ENCODE measurements at places on chromosomes 5 and 9.

DNA sequence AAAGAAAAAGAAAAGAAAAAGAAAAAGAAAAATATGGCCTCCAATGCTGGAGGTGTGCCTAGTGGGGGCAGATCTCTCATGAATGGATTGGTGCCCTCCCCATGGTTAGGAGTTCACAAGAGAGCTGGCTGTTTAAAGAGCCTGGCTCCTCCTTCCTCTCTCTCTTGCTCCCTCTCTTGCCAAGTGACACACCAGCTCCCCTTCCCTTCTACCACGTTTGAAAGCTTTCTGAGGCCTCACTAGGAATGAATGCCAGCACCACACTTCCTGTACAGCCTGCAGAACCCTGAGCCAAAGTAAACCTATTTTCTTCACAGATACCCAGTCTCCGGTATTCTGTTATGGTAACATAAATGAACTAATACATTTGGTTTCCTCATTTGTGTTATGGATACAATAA, 14.4 kb upstream of the GALNT10 start:
- DNase-seq = no peak

- no peak for DNase-seq
Observed at GRCh38 chr9:130688072-130688471, 5.5 kb upstream of the EXOSC2 start.

- DNase-seq = no peak
Observed at GRCh38 chr9:99076483-99077171, 28.3 kb upstream of the TGFBR1 start.

- DNase-seq = no peak
Observed at GRCh38 chr9:79763671-79764285, 192.0 kb downstream of the TLE4 start.

- DNase-seq = no peak
Observed at GRCh38 chr9:84226126-84226525, 114.4 kb downstream of the SLC28A3 start.

GRCh38 chr5:5165541-5166002, 25.4 kb downstream of the ADAMTS16 start:
- DNase-seq = no peak

DNA sequence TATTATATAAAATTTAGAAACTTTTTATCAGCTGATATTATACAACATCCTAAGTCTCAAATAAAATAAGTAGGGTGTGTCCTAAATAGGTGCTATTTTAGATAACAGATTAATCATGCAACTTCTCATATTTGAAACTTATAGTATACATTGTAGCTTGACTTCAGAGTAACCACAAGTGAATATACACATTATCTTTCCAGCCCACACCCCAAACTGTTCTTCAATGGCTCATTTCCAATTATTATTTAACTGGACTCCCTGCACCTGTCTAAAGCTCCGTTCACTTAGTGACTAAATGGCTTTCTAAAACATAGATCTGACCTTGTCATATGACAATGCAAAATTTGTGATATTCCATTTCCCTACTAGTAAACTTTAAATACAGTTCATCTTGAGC, 490.9 kb upstream of the RGMB start:
- DNase-seq = no peak

DNA sequence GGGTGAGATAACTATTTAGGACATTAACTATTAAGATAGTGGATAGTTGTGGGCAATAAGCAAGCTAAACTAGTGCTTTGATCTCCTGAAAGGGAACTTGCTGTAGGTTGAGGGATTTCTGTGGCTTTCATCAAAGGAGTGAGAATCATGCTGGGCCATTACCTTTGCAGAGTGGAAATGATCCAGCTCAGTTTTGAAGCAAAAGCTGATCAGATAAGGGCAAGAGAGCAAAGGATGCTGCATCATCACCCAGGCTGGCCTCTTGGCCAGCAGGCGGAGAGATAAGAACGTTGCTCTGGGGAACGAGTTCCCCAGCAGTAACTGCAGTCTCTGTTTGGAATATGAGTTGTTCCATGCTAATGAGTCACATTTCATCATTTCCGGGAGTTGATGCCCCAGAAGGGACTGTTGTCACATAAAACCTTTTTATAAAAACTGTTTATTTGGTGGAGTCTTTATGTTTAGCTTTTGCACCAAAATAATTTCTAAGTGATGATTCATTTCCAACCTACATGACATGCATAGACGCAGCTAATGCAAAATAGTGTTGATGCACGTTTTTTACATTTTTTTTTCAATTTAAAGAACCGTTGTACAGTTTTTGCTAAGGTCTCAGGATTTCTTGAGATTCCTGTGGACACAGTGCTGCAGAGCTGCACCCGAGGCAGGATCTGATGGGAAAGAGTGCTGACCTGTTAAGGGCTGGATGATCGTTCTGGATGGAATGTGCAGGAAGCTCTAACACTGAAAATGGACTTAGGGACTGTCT, 99.3 kb downstream of the ACTBL2 start:
- peak; percentile 59 for DNase-seq

- DNase-seq = no peak
Observed at GRCh38 chr9:97938081-97938644, at the start of gene HEMGN. Gene HEMGN, minus strand, starts transcription at chr9:97938172. Its CDS starts 36 bp downstream, at chr9:97938136.

DNA sequence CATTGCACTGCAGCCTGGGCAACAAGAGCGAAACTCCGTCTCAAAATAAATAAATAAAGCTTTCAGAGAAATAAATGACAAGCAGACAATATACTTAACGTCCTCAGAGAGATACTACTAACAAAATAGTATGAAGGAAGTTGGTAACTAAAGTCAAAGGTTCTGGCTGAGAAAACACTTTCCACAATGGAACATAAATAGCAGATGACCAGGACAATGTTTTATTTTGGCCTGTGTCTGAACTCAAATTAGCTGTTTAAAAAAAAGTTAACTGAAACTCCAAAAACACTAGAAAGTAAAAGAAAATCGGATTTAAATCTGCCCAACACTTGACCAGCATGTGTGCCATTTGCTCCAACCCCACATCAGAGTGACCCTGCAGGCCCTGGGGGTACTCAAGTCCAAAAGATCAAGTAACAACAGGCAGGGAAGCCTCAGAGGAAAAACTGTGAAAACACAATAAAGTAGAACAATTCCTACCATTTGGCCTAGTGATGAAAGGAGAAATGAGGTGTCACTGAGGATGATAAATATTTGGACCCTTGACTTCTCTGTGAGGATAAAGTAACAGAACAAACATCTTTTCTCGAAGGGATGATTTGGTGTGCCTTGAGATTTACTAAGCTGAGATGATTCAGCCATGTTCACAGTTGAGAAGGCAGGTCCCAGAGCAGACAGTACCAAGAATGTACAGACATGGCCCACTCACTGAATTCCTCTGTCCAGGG, 47.7 kb downstream of the LHFPL2 start:
- DNase-seq = no peak

DNA sequence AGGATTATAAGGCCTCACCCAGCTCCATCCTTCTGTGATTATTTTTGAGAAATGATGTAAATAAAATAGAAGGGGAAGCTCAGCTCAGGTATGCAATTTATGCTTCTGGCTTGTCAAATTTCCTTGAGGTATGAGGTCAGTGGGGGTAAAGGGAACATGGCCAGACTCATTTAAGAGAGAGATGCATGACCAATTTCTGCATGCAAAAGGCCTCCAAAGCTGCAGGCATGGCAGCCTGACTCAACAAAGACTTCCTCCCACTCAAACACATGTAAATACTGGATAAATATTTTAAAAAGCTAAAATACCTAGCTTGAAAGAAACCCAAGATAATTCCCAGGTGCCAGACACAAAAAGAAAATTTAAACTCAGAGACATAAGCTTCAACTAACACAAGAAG, 101.4 kb upstream of the SLC1A3 start:
- no peak for DNase-seq

GRCh38 chr9:127450243-127450760, 904 bp downstream of the RPL12 start:
- no peak for DNase-seq

GRCh38 chr9:34518896-34519295, 3.9 kb downstream of the ENHO start:
- DNase-seq = no peak

DNA sequence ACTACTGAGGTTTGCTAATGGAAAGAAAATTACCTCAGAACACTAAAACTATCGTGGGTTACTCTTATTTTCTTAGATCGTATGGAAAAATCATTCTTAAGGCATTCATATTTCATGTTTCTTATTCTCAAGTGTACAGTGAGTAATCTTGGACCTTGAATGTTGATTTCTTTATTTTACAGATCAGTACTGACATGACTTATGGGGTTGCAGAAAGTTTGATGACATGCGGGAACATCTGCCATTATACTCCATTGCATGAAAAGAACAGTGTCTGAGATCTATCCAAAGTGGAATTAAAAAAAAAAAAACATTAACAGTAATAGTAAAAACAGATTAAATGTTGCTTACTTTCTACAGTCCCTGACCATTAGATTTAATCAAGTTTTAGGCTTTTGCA, 1290.2 kb upstream of the WWC1 start:
- DNase-seq = no peak

GRCh38 chr5:55989860-55990259, 4.9 kb downstream of the IL6ST start:
- no peak for DNase-seq

- no peak for DNase-seq
Observed at GRCh38 chr5:148794275-148794674, 32.1 kb upstream of the ADRB2 start.

GRCh38 chr9:68730570-68731235, 25.7 kb downstream of the PIP5K1B start:
- DNase-seq = no peak

DNA sequence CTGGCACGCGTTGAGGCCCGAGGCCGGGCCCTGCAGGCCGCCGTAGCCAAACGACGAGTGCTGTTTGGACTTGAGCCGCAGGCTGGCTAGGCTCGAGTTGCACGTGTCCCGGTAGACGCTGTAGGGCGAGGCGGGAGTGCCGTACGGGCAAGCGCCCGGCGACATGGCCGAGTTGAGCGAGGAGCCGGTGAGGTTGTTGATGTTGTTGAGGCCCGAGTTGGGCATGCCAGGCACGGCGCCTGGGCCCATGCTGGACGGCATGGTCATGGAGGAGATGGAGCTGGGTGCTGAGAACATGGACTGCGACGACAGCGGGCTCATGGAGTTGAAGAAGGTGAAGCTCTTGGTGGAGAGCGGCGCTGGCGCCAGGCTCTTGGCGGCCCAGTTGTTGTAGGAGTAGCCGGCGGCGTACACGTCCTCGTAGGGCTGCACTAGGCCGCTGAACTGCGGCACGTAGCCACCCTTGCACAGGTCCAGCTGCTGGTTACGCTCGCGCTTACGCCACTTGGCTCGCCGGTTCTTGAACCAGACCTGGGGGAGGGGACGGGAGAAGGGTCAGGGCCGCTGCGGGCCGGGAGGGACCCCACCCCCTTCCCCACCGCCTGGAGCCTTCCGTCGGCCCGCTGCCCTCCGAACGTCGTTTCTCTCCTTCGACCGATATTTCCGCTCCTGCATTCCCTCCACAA, 5.1 kb downstream of the PITX1 start:
- DNase-seq = no peak

- no peak for DNase-seq
Observed at GRCh38 chr5:138243794-138244193, 30.6 kb downstream of the GFRA3 start.

DNA sequence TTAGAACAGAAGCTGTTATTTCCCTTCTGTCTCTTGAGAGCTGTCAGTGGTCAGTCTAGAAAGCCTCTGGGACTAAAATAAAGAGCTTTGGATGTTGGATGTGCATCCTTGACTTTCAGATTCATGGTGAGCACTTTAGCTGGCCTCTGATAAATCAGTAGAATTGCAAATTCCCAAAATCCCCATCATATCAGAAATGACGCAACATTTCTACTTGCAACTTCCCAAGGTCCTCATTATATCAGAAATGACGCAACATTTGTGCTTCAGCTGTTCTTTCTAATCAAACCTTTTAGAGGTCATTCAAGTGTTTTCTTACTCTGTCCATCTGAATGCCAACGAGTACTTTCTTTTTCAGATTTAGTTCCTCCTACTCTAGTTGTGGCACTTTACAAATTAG, 167.3 kb upstream of the MOCS2 start:
- DNase-seq = no peak

GRCh38 chr9:14068690-14069089, 245.3 kb downstream of the NFIB start:
- DNase-seq = no peak

- DNase-seq = no peak
Observed at GRCh38 chr9:112443200-112443599, 43.4 kb upstream of the KIAA1958 start.

DNA sequence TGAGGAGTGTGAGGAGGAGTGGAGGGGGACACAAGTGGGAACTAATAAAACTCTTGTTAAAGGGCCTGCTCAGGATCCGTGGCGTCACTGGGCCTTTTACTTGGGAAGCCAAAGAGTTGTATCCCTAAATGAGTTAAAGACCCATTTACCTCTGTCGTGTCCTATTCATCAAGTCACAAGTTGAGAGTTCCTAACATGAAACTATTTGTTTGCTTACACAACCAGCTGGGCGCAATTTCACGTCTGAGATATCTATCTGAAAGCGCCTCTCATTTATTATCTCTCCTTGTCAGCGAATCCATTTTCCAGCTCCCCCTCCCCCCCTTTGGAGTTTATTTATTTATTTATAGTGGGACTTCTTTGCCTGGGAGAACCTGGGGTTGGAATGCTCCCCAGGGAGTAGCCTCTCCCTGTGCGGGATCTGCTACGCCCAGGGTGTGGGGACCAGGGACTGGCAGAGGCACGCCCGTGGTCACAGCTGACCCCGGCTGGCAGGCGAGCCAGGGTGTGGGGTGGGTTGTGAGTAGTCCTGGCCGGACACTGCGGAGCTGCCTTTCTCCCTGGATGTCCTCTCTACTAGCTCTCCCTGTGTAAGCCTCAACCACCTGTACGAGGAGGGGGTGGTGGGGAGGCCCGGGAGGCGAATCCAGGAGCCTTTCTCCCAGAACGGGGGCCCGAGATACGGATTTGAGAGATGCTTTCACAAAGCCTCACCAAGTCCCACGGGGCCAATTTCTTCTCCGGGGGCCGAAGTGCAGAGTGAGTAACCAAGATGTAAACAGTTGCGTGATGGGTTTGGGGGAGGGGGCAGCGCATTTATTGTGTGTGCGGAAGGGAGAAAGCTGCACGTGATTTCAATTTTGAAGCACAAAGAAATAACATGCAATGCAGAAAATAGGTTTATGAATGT, 15.3 kb downstream of the NR2F1 start:
- DNase-seq = no peak

GRCh38 chr9:107815782-107816560, 326.4 kb upstream of the KLF4 start:
- no peak for DNase-seq
